ENCODE measurements at places on chromosomes 16 and 17. TPM values are rescaled to one million over a fixed set of nuclear protein-coding genes. Genes with fewer than 3 reads are reported as not detected.

Gene PIMREG
- polyA plus RNA-seq = not detected

Gene ITPRIPL2
- 0.68 TPM for polyA plus RNA-seq

Gene ZSCAN32
- polyA plus RNA-seq = 33.3 TPM

Gene ZPBP2
- polyA plus RNA-seq = 0.77 TPM

Gene CTRB2
- polyA plus RNA-seq = not detected

Gene GDPD3
- polyA plus RNA-seq = not detected

Gene FOXJ1
- polyA plus RNA-seq = not detected

Gene OR3A3
- polyA plus RNA-seq = not detected

Gene PLK1
- 0.45 TPM for polyA plus RNA-seq

Gene CCL15
- not detected for polyA plus RNA-seq

Gene RNF43
- 0.63 TPM for polyA plus RNA-seq

Gene ITGAD
- not detected for polyA plus RNA-seq

Gene RNF167
- polyA plus RNA-seq = 19.9 TPM

Gene NOB1
- 46.2 TPM for polyA plus RNA-seq

Gene VMO1
- not detected for polyA plus RNA-seq

Gene RGS9
- not detected for polyA plus RNA-seq

Gene DRC7
- not detected for polyA plus RNA-seq

Gene ARSG
- 4.9 TPM for polyA plus RNA-seq

Gene KIFC3
- not detected for polyA plus RNA-seq

Gene CCL4L2
- polyA plus RNA-seq = not detected

Data from naive B cell (primary cell).